NCI-H1417 treated with DMSO at 0.1 percent for 48 hours (cell line): ENCODE measurements at places on chromosomes 1 and 21.

- DNase-seq, result no peak
Observed at GRCh38 chr1:34272152-34272551, 95.4 kb downstream of the C1orf94 start.

DNA sequence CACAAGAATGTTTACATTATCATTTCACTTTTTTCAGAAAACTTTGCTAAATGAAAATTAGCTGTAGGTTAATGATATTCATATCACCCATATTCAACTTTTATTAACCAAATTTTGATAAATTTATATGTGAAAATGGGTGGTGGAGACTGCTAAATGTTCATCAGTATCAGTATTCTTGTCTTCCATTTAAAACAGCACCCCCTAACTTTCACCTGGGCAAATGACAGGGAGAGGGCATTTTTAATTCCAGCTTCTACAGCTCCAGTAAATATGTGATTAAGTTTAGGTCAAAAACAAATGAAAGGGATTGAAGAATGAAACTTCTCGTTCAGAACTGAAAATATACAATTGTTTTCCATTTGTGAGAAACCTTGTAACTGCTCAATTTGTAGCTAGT lies 722.2 kb downstream of the KCNT2 start:
- DNase-seq, result no peak

DNA sequence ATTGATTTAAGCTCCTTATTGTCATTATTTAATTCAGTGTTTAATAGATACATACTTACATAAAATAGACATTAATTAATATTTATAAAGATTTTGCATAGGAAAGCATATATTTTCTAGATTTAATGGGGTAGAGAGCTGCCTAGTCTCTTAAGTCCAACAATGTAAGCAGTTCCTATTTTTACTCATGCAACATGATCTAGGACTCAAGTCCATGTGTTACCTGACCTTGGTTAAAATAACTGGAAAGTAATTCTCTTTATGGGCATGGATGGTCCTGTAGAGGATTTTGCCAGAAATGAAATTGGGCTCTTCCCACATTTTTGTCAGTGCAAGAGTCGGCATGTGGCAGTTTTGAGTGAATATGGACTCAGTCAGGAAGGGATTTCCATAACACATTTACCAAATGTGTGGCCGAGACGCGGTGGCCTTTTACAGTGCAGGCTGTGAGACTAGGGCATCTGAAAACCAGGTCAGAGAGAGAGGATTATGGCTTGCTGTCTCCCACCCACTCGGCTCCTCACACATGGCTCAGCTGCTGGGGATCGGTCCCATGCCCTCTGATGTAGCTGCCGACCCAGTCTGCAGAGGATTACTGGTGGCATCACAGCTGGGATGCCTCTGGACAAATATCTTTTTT lies 6.2 kb upstream of the KIF1B start:
- DNase-seq, result no peak

DNA sequence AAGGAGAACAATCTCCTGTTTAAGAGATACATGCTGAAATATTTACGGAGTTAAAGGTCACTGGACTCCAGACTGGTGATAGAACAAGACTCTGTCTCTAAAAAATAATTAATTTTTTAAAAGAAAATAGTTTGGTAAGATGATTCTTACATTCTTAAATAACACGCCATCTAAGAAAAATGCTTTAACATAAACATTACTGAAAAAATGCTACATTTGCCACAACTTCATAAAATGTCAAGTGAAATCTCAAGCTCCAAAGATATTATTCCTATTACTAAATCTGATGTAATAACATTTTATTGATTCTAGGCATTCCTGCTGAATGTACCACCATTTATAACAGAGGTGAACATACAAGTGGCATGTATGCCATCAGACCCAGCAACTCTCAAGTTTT lies 4.1 kb downstream of the ANGPTL3 start:
- DNase-seq, result no peak

DNA sequence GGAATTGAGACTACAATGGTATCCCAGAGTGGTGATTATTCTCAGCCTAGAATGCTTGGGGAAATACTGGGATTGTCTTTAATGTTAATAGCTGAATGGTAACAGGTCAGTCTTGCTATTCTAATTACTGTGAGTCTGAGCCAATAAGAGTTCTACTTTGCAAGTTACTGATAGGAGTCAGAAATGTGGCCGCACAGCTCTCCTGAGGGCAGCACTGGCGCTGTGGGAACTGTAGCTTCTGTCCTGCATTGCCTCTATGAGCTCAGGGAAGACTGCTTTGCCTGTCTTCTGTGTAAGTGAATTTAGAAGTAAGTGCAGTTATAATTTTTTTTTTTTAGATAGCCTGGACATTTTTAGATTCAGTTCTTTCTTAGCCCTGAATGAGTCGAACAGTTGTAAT lies 10.0 kb upstream of the VAMP3 start:
- DNase-seq, result no peak
